ENCODE measurements at places on chromosomes 13 and 19.

- DNase-seq: no peak
Measured at GRCh38 chr13:93183302-93183701, 43.3 kb upstream of the GPC6 start.

- no peak for DNase-seq
Measured at GRCh38 chr19:10126213-10126639, 6.5 kb upstream of the EIF3G start.

DNA sequence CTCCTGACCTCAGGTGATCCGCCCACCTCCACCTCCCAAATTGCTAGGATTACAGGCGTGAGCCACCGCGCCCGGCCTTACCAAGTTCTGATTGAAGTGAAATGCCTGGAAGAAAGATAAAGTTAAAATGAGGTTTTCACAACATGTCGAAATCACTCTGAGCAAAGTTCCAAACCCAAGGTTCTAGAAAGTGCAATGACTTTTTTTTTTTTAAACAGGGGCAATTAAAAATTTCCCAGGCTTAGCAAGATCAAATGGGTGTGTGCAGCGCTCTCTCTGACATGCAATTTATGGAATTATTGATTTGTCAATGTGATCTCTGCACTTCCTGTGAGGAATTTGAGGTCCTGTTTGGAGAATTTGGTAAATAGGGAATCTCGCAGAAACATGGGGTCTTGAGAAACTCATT lies 12.8 kb upstream of the MAP2K2 start:
- DNase-seq: no peak

DNA sequence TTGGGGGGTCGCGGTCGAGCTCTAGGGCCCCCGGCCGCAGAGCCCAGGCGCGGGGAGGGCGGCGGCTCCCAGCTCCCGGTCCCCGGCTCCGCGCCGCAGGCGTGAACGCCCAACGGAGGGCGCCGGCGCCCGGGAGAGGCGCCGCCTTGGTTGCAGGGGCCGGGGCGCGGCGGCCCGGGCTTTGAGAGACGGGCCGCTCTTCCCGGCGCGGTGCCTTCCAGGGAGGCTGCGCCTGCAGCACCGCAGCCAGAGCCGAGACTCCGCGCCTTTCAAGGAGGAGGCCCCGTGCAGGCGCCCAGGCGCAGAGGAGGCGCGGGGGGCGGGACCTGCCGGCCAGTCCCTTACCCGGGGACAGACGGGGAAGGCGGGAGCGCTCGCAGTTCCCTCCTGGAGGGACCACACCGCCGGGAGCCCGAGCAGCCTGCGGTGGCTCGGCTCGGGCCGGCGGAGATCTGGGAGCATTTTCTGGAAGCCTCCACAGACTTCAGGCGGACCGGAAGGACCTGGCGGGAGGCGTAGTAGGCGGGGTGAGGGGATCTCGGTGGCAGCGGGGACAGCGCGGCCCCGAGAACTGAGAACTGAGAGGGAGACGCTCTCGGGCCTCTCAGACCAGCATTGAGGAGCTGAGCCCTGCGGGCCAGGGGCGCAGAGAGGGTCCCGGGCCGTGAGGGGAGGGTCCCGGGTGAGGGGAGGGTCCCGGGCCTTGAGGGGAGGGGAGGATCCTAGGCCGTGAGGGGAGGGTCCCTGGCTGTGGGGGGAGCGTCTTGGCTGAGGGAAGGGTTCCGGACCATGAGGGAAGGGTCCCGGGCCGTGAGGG lies 25.5 kb upstream of the MCF2L start:
- DNase-seq: no peak

- no peak for DNase-seq
Measured at GRCh38 chr19:56253737-56254136, 18.8 kb upstream of the EDDM13 start.

GRCh38 chr13:110233951-110234280 lies 73.0 kb downstream of the COL4A1 start:
- DNase-seq: no peak

DNA sequence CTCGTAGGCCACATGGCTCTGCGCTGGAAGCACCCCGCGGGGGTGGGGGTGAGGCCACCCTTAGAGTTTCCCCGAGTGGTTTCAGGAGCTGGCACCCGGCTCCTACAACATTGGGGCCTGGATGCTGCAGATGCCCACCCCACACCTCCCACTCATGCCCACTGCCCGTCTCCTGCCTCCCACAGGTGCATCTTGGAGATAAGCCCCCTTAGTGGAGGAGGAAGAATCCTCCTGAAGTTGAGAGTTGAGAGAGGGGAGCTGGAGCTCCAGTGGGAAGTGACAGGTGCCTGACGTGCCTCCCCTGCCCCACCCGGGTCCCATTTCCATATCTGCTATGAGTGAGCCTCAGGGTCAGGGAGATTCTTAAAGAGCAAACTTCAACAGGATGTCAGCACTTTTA lies 341.3 kb downstream of the TEX29 start:
- DNase-seq: no peak

GRCh38 chr19:49613374-49613773 lies 22.4 kb downstream of the PRR12 start:
- DNase-seq: no peak

Measured in activated T-helper 1 cell treated with Interleukin-2 at 50 U/mL for 16 hours (primary cell).